Panc1 (cell line): ENCODE measurements at places on chromosomes 12 and 14. TPM values are rescaled to one million over a fixed set of nuclear protein-coding genes. Genes with fewer than 3 reads are reported as not detected.

LYZ gene
- 1.1 TPM for total RNA-seq

SMIM41 gene
- total RNA-seq, result not detected

KRT78 gene
- total RNA-seq, result not detected

DNA sequence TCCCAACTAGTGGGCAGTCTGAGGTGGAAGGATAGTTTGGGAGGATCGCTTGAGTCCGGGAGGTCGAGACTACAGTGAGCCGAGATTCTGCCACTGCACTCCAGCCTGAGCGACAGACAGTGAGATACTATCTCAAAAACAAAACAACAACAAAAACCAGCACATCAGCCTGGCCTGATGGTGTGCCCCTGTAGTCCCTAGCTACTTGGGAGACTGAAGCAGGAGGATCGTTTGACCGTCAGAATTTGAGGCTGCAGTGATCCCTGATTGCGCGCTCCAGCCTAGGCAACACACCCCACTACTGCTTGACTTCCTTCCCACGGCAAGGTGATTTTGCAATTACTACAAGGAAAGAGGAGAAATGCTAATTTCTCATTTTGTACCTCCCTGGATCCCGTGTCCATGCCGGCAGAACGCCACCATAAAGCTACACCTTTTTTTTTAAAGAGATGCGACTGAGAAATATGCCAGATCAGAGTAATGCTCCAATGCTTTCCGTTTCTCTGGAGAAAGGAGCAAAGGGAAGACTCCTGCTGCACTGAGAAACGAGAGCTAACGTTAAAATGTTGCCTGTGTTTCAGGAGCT is 672 bp upstream of the SCFD1 start:
- no peak for DNase-seq

DNA sequence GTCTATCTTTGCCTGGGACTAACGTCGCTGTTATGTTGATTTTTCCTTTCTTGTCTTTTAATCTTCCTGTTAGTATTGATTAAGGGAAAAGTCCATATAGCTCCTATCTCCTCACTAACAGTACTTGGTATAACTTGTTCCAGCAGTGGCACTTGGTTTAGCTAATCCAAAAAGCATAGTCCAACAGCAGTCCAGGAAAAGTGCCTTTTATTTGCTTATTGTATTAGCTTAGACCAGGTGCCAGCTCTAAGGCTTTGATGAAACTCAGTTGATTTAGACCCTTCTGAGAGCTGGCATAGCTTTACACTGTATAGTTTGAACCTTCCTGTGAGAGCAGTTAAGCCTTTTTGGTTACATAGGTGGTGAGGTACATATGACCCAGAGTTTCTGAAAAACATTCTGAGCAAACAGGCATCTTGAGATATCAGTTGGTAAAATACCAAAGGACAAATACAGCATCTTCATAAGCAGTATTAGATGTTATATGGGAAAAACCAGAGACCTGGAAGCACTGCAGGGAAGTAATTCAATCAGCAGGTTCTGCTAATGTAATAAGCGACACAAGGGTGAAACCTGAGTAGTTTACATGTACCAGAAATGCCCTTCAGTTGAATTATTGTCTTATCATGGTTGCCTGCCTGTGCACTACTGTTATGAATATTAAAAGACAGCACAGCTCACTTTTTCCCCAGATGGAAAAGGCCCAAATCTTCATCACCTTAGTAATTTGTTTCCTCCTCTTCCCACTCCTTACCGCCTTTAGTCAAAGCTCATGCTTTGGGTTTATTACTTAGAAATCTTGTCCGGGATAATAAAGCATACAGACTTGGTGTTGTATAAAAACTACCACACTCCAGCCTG is 13.0 kb downstream of the PELI2 start:
- DNase-seq, result no peak

- DNase-seq, result no peak
Observed at GRCh38 chr12:126157575-126157966, 1092.3 kb downstream of the AACS start.

GRCh38 chr12:54075974-54076373 is 22.3 kb downstream of the HOXC4 start:
- DNase-seq, result no peak

GRCh38 chr12:85155791-85156190 is 119.6 kb downstream of the LRRIQ1 start:
- no peak for DNase-seq

DNA sequence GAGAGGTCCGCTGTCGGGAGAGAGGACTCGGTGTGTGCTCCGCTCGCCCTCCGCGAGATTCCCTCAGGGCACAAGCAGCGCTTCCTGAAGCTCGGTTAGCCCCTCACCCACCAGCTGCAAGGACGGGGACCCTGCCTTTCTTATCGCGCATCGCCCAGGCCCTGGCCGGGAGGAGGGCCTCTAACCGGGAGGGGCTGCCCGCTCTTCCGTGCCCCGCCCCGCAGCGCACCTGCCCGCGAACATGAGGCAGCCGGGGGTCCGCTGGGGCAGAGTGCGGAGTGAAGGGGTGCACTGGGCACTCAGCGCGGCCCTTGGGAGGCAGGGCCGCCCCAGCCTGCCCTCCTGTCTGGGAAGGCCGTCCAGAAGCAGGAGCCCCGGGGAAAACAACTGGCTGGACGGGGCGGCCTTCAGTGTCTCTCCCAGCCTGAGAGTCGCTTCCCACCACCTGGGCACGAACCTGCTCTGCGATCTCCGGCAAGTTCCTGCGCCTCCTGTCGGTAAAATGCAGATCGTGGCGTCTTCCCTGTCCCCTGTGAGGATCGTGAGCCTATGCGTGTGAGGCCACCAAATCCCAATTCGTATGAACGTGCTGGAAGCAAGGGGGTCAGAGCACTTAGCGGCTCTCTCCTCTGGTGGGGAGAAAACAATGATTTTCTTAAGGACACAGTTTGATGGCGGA is 28.0 kb upstream of the ADIPOR2 start:
- DNase-seq, result no peak

DNA sequence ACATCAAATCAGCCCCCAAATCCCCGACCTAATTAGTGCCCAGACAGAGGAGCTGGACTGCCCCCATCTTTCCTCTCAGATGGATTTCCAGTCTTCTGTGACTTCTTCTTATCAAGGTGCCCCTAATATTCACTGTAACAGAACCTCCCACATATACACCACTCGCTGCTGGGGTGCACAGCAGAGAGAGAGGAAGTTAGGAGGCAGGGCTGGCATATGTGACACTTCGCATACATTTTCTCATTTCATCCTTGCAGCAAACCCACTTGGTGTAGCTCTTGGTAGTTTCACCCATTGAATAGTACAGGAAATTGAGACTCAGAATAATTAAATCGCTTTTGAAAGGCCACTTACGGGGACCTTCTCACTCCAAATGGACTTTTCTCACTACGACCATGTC is 56.5 kb upstream of the CCND2 start:
- DNase-seq, result no peak

- no peak for DNase-seq
Observed at GRCh38 chr12:131242741-131243496, 289.2 kb downstream of the ADGRD1 start.

DNA sequence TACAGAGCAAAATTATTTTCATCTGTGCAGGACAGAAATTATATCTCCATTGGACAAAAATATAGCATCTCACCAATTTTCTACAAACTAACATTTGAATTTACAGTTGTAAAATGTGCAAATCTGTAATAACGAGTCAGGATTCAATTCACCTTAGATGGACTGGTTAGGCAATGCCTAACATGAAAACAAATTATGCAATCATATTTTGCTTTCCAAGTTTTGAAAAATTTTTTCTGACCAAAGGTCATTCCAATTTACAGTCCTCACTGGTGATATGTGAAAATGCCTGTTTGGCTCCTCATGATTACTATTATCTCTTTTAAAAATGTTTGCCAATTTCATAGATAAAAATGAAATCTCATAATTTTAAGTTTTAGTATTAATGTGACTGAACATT is 6.5 kb upstream of the CPM start:
- no peak for DNase-seq

DNA sequence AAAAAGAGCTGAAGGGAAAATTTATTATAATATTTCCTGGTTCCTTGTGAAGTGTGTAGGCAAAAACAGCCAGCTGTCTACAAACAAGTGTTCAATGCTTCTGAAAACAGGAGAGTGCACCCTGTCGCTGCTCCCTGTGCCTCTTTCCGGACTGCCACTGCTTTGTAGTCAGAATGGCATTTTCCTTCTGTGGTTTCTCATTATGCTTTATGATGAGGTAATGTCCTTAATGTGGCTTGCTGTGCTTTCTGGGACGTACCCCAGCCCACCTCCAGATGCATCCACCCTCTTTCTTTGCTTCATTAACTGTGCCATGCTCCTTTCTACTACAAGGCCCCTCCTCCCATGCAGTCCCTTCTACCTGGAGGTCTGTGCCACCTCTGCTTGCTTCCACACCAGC is 148.1 kb downstream of the SYT1 start:
- no peak for DNase-seq

- DNase-seq, result no peak
Observed at GRCh38 chr12:109716512-109717389, 3.1 kb downstream of the FAM222A start.

GRCh38 chr12:3294481-3294911 is 196.5 kb upstream of the PRMT8 start:
- DNase-seq, result no peak

- DNase-seq, result no peak
Observed at GRCh38 chr14:55446833-55447232, 6.4 kb upstream of the TBPL2 start.
